ENCODE measurements at places on chromosomes 6 and 20. TPM values are rescaled to one million over a fixed set of nuclear protein-coding genes. Genes with fewer than 3 reads are reported as not detected.

DNA sequence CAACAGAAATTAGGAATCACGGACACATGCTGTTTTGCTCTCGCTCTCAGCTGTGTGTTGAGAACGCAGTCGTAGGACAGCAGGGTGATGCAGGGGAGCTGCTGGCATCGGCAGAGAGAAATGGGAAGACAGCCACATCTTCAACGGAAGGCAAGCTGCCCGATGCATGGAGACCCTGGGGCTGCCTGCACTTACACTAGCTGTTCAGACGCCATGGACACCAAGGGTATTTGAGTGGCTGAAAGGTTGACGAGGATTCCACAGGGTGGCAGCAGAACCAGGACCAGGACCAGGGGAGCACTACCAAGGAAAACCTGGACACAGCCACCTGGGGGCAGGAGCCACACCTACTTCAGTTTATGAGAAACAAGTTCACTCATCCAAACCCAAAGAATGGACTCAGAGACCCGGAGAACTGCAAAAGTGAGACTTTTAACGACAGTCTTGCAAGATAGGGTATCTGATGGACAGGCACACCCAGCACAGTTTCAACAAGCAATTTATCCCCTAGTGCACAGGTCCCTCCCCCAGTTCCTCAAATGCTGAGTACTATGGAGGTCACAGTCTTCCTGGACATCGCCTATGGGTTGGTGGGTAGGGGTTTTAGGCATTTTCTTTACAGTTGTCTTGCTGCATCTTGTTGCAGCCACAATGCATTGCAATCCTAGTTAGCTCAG is 56.3 kb upstream of the ENTPD6 start:
- no peak for DNase-seq

DNA sequence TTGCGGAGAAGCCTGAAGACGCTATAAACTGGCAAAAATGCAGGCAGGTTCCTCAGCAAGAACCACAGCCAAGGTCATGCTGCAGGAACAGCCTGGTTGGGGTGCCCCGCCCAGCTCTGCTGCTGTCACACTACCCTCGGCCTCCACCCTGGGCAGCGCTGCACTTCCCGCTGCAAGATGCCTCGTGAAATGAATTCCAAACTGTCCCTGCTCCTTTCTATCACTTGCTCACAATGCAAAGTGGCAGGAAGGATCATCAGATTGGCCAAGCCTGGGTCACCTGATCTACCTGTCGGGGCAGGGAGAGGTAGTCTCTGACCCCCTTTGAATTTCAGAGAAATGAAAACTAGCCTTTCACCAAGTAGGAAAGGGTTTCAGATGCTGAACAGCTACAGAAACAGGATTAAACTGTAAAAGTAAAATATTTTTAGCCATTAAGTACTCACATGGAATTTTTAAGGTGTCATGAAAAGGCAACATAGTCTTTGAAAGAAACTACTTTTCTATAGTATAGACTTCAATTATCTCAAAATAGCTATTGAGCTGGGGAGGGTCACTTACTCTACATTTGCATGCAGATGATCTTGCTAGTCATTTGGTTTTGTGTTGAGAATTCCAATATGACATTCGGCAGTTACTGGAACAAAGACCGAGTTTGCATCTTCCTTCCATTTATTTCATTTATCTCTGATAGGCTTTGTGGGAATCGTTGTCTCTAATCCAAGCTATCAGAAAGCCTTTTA is 236.4 kb upstream of the ASCC3 start:
- no peak for DNase-seq

The CHRNA4 gene
- 0.06 TPM for total RNA-seq

- no peak for DNase-seq
These were observed 3.7 kb downstream of the TAF4 start for GRCh38 chr20:62061851-62062423.

The RAB44 gene
- 0.96 TPM for total RNA-seq

- DNase-seq: no peak
These were observed 43.8 kb downstream of the ZBTB46 start for GRCh38 chr20:63787302-63787701.

- DNase-seq: no peak
These were observed 235.4 kb downstream of the BTBD9 start for GRCh38 chr6:38404355-38404754.

DNA sequence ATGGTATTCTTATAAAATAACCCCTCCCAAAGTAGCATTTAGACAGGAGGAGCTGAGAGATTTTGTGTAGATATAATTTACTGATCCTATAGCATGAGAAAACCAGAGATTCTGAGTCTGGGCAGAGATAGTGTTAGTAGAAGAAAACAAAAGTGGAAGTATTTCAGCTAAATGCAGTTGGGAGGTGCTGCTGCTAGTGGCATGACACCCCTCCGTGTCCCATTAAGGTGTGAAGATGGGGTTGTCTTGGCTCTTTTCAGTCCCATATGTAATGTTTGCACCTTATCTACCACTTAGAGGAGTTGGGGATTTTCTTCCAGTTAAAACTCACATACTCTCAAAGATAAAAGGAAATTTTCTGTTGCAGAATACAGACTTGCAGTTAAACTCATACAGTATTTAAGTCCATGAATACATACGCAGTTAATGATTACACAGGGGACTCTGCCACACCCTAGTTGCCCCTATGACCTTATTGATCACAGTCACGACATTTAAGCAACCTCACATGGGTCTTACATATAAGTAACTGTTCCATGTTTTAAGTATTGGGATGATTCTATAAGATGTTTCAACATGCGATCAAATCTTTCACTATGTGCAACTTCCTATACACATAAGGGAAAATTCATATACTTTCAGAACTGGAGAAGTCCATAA is 11.5 kb downstream of the TAAR2 start:
- no peak for DNase-seq

The PROKR2 gene
- not detected for total RNA-seq

The ADGRG6 gene
- 47.6 TPM for total RNA-seq

GRCh38 chr6:13831615-13832014 is 17.3 kb upstream of the MCUR1 start:
- DNase-seq: no peak

DNA sequence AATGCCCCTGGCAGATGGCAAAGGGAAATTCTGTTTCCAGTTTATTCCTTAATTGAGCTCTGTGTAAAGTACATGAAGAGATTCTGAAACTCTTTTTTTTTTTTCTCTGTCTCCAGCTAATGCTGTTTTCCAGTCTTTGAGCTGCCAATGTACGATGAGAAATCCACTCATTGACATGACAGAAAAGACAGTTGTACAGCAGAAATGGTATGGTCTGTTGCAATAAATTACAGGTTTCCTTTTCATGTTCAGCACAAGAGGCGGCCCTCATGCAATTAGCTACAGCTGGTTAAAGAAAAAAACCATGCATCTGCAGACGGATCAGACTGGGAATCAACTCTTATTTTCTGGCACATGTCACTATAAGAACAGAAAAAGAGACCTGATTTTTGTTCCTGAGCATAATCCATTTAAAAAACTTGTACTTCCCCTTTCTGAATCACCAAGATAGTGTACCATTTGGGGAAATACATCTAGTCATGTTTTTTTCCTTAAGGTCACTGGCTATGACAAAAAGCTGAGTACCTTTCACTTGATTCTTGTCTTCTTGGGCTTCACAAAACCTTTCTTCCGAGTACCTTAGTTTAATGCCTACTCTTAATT is 289.8 kb upstream of the PREP start:
- no peak for DNase-seq

DNA sequence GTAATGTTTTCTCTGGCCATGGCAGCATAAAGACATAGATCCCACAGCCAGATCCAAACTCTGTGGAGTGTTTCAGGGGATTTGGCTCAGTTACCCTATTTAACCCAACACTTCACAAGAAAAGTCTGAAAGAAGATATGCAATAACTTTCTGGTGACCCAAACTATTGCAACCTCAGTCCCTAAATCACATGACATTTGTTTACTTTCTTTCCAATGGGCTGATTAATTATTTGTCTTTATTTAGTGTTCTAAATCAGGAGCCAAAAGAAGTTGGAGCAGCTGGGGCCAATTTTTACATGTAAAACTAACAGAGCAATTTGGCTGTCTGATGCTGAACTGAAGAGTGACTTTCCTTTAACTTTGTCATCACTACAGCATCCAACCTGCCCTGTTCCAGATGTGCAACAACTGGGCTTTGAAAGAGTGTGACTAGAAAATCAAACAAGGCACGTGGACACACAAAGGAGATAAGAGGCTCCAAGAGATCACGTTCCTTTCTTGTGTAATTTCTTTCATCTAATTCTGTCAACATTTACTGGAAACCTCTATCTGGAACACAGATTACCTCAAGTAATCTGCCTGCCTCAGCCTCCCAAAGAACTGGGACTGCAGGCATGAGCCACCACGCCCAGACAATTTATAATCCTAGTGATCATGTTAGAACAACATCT is 90.8 kb downstream of the TRMT11 start:
- no peak for DNase-seq

Data from upper lobe of right lung (tissue), 1 donor.